ENCODE measurements at places on chromosomes 3 and 15.

DNA sequence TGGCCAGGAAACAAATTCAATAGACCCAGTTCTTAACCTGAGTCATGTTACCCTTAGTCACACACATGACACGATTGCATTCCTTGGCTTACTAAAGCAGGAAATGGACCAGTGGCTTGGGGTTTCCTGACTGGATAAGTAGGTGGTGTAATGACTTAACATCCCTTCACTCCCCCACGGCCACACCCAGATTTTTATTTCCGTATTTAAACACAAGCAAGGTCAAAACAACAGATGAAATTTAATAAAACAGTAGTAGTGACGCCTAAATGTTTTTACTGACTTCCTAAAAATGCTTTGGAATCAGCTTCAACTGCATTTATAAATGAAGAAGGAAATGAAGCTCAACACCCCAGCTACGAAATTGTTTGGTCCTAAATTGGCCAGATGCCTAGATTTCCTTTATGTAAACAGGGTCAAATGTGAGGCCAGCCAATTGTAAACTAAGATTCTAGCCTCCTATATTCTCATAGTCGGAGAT is 324.3 kb downstream of the CHST2 start:
- DNase-seq, result peak; percentile 100

DNA sequence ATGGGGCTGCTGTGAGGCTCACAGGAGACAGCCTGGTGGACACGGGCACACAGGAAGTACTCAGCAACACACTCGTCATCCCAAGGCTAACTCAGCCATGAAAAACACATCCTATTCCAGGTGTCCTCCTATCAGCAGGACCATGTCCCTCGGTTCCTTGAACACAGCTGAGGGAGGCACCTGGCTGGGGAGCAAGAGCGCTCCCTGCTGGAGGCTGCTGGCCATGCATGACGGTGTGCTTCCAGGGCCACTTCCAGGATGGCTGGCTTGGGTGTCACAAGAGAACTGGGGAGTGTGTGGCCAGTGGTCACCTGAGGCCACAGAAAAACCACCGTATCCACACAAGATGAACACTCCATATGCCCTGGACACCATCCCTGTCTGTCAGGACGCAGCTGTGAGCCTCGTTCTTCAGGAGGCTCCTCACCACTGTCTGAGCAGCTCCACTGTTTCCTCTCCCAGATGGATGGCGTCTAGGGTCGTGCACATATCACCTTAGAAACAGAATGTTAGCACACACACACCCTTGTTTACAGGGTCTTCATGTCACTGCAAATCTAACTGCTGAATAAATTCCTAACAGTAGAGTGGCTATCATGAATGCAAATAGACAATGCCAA is 31.0 kb downstream of the POC1A start:
- peak; percentile 29 for DNase-seq

DNA sequence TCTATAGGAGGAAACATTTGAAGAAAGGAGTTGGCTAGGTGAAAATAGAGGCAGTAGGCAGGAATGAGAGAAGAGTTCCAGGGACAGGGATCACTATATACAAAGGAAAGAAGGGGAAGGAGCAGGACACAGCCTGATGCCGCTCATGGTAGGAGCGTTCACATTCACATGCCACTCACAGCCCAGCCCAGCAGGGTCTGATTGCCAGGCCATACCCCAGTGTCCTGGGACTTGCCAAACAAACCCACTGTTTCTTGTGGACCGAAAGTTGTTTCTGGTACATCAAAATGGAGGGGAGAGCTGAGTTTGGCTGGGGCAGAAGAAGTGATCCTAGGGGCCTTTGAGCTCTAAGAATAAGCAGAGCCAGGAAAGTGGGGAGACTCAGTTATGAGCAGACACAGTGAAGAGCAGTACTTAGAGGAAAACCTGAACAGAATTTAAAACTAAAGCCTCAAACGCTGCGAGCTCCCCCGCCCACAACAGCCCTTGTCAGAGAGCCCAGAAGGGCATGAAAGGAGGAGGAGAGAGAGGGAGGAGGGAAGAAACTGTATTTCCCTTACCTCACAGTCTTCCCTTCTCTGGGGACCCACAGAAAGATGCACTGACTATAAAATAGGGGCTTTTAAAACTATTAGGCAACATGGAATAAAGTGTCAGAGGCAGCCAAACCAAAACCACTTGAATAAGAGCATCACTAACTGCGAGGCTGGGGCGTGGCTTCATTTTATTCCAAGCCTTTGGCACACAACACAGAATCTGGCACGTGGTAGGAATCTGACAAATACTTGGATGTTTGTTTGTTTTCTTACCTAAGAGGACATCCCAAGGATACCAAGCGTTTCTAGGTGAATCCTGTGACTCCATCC is 129.0 kb downstream of the RPL22L1 start:
- DNase-seq, result no peak

DNA sequence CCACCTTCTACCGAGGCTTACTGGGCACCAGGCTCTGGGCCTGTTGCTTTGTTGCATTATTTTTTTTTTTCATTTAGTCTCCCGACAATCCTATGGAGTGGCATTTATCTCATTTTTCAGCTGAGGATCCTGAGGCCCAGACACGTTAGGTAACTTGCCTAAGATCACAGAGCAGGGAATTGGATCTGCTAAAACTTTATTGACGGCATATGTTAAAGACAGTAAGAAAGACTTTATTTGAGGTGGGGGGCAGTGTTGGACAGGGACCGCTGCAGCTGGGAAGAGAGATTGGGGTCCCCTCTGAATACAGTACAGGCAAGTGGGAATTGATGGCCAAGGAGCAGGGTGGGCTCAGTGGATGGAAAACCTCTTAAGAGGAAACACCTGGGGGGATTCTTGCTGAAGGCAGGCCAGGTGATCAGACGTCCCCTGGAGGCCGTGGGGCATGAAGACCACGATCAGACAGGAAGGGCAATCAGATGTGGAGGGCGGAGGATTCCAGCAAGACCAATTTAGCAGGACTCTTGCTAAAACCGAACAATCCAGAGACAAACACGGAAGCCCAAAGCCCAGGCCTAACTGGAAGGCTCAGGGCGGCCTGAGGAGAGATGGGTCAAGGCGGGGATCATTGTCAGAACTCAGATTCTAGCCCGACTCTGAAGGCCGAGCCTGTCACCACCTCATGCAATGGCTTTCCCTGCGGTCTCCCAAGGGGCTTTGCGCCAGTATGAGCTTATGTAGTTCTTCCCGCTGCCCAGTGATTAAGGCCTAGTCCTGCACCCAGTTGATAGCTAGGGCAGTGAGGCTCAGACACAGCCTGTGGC is 53.7 kb downstream of the RGMA start:
- DNase-seq, result no peak

- DNase-seq, result no peak
These were observed 2.1 kb downstream of the ABHD10 start for GRCh38 chr3:111980716-111981456.

DNA sequence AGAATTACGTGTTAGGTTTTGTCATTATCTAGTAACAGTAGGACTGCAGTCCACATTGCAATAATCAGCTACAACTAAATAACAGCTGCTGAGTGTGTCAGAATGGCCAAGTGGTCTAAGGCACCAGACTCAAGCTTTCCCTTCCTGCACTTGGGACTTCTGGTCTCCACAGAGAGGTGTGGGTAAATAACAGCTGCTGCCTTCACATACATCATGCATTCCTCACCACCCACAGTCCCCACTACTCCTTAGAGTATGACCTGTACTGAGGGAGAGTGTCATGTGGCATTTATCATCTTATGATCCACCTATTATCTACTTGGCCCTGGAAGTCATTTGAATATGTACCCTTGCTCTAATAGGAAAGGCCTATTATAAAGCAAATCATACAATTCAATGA is 22.2 kb upstream of the ZMAT3 start:
- DNase-seq, result no peak

GRCh38 chr3:64995857-64996551 is 308.2 kb upstream of the ADAMTS9 start:
- DNase-seq, result no peak

- no peak for DNase-seq
These were observed 184.4 kb downstream of the RORA start for GRCh38 chr15:61044723-61045122.

DNA sequence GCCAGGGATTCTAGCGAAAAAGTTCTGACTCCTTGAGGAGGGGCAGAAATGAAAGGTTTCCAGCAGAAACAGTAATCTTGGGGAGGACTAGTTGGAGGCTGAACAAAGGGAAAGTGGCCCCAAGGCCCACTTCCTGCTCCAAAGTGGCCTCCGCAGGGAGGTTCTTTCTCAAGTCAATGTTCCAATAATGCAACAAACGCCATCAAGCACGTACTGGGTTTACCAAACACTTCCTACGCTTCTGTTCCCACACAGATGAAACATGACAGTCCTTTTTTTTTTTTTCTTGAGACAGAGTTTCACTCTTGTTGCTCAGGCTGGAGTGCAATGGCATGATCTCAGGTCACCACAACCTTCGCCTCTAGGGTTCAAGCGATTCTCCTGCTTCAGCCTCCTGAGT is 9.6 kb upstream of the RCCD1 start:
- no peak for DNase-seq

DNA sequence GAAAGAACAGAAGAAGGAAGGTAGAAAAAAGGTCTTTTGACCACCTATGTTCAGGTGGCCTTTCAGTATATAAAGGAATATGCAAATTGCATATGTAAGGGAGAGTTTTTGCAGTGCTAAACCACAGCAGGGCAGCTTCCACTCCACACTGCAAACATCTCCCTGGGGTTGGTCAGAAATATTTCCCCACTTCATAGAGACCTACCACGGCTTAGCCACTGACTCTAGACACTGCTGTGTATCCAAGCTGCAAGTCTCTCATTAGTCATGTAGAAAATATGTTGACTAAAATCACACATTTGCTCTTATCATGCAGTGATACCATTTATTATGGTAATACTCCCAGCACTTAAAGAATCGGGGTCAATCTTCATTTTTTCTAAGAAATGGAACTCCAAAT is 214.9 kb upstream of the NR2F2 start:
- peak; percentile 34 for DNase-seq

- DNase-seq, result peak; percentile 16
These were observed 163.8 kb downstream of the SV2B start for GRCh38 chr15:91263632-91264531.

- no peak for DNase-seq
These were observed 322.5 kb upstream of the COL8A1 start for GRCh38 chr3:99315896-99316295.

GRCh38 chr3:189238071-189238470 is 66.3 kb downstream of the TPRG1 start:
- no peak for DNase-seq

- DNase-seq, result no peak
These were observed 766.7 kb upstream of the GOLIM4 start for GRCh38 chr3:168862466-168862865.

DNA sequence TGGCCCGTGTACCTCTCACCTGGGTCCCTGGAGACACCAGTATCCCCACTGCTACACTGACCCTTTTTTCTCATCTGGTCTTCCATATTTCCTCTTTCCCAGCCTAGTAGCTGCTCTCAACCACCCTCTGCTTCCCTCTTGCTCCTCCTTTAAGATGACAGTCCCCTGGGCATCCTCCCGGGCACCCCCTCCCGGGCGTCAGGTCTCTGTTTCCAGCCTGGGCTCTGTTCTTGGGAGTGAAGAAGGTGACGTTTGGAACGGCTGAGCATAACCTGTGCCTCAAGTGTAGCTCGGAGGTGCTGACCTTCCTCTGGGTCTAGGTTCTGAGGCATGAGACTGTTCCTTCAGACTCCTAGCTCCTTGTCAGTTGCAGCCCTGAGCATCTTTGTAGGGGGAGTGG is 101.2 kb downstream of the VGLL4 start:
- DNase-seq, result no peak

DNA sequence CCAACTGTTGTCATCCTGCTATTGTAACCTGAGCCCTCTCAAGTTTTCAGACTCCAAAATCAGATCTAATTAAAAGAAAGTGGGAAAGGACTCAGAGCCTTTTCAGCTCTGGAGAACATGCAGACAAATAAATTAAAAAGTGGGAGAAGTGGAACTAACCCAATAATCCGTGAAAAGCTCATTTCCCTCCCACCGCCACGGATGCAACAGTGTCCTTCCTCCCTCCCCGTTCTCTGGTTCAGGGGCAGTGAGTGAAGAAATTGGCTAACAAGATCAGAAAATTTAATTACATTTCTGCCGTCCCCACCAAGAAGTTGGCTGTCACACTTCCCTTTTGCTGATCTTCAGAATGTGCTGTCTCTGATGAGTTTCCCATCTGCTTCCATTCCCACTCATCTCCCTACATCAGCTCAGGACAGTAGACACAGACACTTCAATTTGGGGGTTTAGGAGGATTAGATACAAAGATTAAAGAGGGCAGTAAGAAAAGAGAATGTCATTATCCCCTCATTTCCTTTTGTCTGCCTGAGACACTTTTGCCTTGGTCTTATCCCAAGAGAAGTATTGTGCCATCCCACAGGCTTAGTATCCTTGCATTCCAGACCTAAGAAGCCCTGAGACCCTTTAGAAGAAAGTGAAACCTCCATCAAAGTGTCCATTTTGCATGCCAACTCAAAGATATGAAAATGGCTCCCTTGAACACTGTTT is 335.7 kb upstream of the PPP2R3A start:
- DNase-seq, result no peak
